Gastroesophageal sphincter (tissue), 4 donors: ENCODE measurements at places on chromosomes 13 and 19. TPM values are rescaled to one million over a fixed set of nuclear protein-coding genes. Genes with fewer than 3 reads are reported as not detected.

DNA sequence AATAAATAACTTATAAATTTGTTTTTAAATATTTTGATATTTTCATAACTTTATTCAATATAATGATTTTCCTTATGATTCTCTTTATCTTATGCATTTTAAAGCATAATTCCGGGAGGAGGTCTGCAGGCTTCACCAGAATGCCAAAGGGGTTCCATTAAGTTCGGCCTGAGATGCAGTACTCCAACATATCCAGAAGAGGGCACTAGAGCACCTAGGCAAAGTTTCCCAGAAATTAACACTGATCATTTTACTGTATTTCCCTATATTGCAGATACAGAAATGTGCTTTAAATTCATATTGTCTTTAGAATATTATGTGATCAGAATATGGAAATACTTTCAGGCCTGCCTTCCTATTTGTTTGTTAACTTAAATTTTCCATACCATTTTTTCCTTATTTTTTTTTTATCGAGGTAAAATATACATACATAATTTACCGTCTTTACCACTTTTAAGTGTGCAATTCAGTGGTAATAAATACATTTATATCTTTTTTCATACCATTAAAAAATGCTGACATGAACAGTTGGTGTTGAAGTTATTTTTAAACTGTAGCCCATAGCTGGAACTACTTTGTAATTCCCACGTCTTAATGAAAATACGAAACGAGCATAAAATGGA, 58.9 kb upstream of the TM9SF2 start:
- no peak for ATAC-seq

DNA sequence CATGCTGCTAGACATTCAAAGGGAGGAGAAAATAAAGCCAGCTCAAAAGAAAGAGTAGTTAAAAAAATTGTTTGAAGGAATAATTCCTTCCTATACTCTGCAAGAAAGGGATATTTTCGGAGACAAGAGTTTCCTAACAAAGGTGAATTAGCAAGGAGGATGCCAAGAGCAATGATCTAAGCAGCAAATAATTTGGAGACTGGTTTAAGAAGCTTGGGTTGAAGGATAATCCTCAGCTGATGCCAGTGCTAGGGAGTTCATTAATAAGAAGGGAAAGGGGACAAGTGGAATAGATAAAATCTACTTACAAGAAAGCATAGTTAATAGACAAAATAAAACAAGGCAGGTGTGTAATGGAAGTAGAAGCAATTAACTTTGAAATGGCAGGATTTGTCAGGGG, 372.3 kb downstream of the NDFIP2 start:
- no peak for ATAC-seq

- ATAC-seq, result no peak
Observed at GRCh38 chr13:90385781-90386489, 961.6 kb upstream of the MIR17HG start.

DNA sequence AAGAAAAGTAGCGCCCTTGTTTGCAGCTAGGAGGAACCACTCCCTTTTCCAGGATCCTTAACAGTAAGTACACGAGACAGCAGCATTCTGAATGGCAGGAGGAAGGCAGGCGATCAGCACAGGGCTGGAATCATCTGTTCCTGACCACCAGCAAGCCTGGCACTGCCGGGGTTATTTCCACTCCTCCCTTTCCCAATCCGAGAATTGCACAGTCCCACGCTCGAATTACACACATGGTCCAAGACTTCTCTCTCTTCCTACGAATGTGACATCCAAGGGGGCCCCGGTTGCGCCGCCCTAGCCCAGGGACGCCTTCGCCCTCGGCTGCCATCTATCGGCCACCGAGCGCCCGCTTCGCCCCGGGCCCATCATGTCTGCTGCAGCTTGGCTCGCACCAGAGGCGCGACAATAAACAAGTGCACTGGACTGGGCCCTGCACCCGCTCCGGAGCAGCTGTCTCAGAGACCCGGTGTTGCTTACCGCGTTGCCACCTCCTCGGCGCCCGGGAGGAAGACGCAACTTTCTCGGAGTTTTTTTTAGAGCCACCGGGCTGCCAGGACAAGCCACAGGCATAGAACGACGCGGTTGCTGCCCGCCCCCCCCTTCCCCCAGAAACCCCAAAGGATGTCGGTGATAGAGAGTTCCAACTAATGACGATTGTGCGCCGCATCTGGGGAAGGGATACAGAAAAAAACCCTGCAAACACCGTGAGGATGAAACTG, at the start of gene SLITRK5:
TSS of gene SLITRK5 (plus strand) at position 341 of the 722 bp plus-strand sequence. CDS start 4,018 bp downstream, outside the sequence.
- peak; percentile 87 for ATAC-seq

DNA sequence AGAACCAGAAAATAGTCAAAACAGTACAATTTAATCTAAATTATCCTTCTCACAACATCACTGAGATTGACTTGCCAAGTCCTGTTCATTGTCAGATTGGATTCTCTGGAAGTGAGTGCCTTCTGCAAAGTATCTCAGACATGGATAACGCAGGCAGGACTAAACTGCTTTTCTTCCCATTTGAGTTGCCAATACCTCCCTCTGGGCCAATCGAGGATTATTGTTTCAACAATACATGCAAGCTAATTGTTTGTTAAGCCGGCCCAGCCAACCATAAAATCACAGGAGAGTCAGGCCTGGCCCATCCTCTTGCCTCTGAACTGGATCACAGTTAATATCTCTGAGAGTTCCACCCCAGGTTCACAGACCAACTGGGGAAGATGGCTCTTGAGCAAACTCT, 240.0 kb downstream of the ENOX1 start:
- no peak for ATAC-seq

GRCh38 chr13:20136781-20137703, 23.8 kb downstream of the GJA3 start:
- no peak for ATAC-seq

PGLYRP2 gene
- total RNA-seq, result not detected

SLC25A41 gene
- total RNA-seq, result not detected

GRCh38 chr13:26989261-26989956, 182.2 kb downstream of the USP12 start:
- no peak for ATAC-seq

PPFIA3 gene
- total RNA-seq, result 3.6 TPM

- no peak for ATAC-seq
Observed at GRCh38 chr13:110044551-110045111, 258.2 kb upstream of the IRS2 start.

CTU1 gene
- 12.8 TPM for total RNA-seq

KCNN1 gene
- 0.20 TPM for total RNA-seq

PVR gene
- total RNA-seq, result 27.1 TPM

DNA sequence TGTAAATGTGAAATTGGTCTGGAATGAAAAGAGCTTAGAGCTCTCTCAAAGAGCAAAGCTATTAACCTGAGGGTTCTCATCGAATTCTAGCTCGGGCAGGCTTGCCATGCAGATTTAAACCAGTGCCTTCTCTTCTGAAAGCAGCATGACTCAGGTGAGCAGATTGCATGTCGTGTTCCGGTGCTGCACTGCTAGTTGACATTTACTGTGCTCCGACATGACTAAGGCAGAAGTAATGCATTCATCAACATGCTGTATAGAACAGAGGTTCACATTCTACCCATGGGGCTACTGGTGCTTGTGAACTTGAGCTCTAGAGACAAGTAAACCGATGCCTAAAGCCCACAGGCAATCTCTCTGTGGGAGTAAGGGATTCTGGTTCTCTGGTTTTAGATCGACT, 947.7 kb downstream of the EFNB2 start:
- no peak for ATAC-seq

SKA3 gene
- total RNA-seq, result not detected

DNA sequence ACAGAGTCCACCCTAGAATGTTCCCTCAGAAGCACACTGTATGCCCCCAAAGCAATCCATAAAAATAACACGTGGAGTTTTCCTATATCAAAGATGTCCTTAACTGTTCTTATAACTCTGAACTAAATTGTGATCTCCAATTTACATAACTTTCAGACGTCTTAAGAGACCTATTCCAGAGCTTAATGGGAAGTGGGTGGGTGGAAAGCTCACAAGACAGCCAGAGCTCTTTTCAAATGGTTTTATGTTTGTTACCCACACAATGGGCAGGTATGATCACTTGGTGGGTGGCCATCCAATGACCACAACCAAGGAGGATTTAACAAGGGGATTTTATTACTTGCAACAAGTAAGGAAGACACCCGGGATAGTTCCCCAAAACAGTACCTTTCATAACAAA, 81.7 kb downstream of the LRRC63 start:
- ATAC-seq, result no peak

ADGRE2 gene
- total RNA-seq, result 1.0 TPM

GZMM gene
- not detected for total RNA-seq

DNA sequence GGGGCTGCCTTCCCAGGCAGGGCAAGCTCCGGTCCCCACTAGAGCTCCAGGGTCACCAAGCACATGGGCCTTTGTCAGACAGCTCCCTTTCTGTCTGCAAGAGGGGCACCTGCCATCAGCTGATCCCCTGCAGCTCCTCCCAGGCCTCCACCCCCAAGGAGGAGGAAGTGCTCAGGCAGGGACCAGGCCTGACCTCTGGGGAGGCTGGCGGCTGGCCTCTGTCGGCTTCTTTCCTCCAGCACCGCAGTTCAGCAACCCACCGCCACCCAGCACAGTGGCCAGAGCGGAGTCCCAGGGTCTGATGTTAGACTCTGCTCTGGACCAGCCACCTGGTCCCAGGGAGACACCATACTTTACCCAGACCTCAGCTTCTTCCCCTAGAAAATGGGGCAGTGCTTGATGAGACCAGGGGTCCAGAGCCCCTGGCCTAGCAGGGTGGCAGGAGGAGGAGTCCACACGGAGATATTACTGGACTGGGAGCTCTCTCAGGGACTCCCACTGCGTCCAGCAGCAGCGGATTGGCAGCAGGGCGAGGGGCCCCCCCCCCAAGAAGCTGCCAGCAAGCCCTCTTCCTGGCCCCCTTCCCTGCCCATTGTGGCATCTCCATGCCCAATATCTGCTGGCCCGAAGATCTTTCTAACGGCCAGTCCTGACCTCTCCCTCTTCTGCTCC, 24.1 kb downstream of the NKPD1 start:
- no peak for ATAC-seq

CAMSAP3 gene
- 2.1 TPM for total RNA-seq

- no peak for ATAC-seq
Observed at GRCh38 chr19:50314724-50315708, 14.2 kb downstream of the KCNC3 start.

DNA sequence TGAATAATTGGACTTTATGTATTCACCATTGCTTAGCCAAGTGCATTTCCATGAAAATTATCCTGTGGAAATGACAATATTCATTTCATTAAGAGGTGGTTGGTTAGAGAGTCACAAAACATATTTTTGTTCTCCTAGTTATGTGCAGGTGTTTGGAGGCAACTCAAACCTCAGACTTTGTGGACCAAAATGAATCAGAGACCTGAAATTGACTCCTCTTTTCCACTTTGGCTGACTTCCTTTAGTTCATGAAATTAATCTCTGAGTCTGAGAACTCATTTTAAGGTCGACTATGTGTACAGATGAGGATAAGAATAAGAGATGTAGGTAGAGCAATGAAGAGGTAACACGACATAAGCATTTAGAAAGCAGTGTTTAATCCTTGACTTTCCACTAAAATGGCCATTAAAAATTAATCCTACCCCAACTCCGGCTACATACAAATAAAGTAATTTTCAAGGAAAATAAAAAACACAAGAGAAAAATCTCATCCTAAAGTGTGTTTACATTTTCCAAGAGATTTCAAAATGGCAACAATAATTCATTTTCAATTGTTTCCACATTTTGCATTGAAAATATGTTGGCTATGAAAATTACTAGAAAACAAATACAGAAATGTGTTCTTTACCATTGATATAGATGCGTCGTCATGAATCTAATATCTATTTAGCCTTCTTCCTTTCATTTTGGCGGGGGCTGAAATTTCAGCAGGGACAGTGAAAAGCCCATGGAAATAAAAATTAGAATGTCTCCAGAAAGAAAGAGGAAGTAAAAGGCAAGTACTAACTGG, 185.4 kb upstream of the CSNK1A1L start:
- ATAC-seq, result no peak

EID2B gene
- 7.4 TPM for total RNA-seq

DNA sequence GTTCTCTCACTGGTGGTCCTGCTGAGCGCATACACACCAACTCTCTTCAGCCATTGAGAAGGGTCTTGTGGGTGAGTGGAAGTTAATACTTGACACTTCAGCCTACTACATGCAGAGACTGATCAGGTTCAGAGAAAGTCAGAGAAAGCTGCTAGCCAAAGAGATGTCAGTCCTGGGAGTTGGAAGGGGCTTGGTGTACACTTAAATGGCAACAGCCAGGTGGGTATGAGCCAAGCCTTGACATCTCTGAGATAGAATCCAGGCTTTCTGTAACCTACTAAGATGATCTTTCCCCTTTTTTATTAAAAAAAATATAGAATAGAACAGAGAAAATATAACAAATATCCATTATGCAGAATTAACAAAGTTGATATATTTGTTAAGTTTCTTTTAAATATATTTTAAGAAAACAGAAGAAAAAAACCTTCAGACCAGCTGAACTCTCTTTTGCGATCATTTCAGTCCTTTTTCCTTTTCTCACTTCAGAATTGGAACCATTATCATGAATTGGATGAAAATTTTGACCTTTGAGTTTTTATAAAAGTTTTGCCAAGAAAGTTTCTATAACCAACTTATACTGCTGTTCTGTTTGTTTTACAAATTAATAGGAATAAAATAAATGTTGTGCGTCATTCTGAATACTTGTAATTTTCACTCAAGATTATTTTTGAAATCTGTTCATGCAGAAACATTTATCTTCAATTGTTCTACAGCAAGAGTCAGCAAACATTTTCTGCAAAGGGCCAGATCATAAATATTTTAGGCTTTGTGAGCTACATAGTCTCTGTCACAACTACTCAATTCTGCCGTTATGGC, 153.0 kb downstream of the RFC3 start:
- ATAC-seq, result no peak

PRSS57 gene
- total RNA-seq, result not detected

DNA sequence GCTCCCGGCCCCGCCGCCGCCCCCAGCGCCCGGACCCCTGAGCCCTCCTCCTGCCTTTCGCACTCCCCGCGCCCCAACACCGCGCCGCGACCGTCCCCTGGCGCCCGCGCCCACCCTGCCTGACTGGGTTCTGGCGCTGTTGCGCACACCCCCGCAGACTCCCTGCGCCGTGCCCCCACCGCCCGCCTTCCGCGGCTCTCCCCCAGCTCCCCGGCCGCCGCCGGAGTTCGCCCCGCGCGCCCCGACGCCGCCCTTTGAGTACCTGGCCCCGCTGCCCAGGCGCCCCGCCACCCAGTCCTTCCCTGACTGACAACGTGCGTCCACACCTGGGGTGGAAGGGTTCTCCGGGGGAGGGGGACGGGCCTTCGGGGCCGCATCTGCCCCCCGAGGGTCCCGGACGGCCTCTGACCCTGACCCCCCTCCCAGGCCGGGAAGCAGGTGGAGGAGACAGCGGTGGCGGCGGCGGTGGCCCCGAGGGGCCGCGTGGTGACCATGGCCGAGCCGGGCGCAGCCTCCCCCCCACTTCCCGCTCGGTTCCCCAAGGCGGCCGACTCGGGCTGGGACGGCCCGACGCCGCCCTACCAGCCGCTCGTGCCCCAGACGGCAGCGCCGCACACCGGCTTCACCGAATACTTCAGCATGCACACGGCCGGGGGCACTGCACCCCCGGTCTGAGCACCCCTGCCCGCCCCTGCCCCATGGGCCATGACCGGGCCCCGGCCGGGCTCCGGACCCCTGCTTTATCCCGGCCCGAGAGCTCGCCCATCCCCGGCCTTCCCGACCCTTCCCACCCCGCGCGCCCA, 1.4 kb upstream of the MEGF8 start:
- no peak for ATAC-seq

- ATAC-seq, result peak; percentile 58
Observed at GRCh38 chr19:35986664-35987570, 8.1 kb upstream of the SDHAF1 start.
